ENCODE measurements at places on chromosomes 7 and 10. TPM values are rescaled to one million over a fixed set of nuclear protein-coding genes. Genes with fewer than 3 reads are reported as not detected.

TMEM243 gene
- total RNA-seq = 32.2 TPM

RALA gene
- 22.3 TPM for total RNA-seq

HKDC1 gene
- total RNA-seq = 2.7 TPM

GRM8 gene
- not detected for total RNA-seq

CYP2C9 gene
- not detected for total RNA-seq

AKR1E2 gene
- total RNA-seq = 3.1 TPM

DGKI gene
- total RNA-seq = not detected

TMEM236 gene
- 0.06 TPM for total RNA-seq

TMEM139 gene
- 1.7 TPM for total RNA-seq

ACTL6B gene
- not detected for total RNA-seq

PIK3AP1 gene
- total RNA-seq = 11.5 TPM

AKR1D1 gene
- not detected for total RNA-seq

AGAP9 gene
- total RNA-seq = 1.8 TPM

GPC2 gene
- 2.9 TPM for total RNA-seq

IFIT2 gene
- total RNA-seq = 16.0 TPM

AQP1 gene
- total RNA-seq = not detected

CALML5 gene
- total RNA-seq = not detected

PLXDC2 gene
- total RNA-seq = 0.05 TPM

ADCYAP1R1 gene
- not detected for total RNA-seq

RASA4B gene
- total RNA-seq = 16.7 TPM

COL13A1 gene
- not detected for total RNA-seq

CRPPA gene
- total RNA-seq = 1.2 TPM

SLC16A9 gene
- total RNA-seq = not detected

WEE2 gene
- not detected for total RNA-seq

LHFPL3 gene
- total RNA-seq = not detected

UCMA gene
- total RNA-seq = not detected

OPN4 gene
- total RNA-seq = not detected

POP7 gene
- total RNA-seq = 53.4 TPM

ASAH2B gene
- total RNA-seq = 5.1 TPM

GIMAP1 gene
- total RNA-seq = 12.4 TPM

IFRD1 gene
- total RNA-seq = 46.4 TPM

HILPDA gene
- 24.0 TPM for total RNA-seq

SFTPA1 gene
- not detected for total RNA-seq

PHKG1 gene
- total RNA-seq = 1.8 TPM

GPR85 gene
- total RNA-seq = not detected
